ENCODE measurements at places on chromosomes 7 and 10.

- no peak for DNase-seq
These were observed 130.5 kb downstream of the GRK5 start for GRCh38 chr10:119337796-119338432.

DNA sequence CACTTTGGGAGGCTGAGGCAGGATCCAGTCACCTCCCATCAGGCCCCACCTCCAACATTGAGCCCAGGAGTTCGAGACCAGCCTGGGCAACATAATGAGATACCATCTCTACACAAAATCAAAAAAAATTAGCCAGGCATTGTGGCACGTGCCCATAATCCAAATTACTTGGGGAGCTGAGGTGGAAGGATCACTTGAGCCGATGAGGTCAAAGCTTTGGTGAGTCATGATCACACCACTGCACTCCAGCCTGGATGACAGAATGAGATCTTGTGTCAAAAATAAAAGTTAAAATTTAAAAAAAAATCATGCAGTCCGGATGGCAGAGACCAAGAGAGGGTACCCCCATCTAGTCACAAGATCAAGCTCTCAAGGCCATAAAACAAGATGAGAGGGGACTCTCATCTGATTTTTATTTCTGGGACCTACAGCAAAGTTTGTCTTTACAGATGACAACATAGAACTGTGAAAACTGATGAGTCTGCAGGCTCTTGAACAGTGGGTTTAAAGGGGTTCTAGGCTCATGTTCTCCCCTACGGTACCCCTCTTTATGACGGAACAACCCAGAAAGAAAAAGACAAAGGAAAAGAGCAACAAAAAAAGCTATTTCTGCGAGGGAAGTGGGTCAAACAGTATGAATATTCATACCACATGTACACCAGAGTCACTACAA is 28.9 kb upstream of the CREB3L2 start:
- no peak for DNase-seq

GRCh38 chr10:77700086-77700485 is 62.5 kb upstream of the KCNMA1 start:
- no peak for DNase-seq

GRCh38 chr10:36171953-36172940 is 530.2 kb upstream of the FZD8 start:
- DNase-seq = no peak

DNA sequence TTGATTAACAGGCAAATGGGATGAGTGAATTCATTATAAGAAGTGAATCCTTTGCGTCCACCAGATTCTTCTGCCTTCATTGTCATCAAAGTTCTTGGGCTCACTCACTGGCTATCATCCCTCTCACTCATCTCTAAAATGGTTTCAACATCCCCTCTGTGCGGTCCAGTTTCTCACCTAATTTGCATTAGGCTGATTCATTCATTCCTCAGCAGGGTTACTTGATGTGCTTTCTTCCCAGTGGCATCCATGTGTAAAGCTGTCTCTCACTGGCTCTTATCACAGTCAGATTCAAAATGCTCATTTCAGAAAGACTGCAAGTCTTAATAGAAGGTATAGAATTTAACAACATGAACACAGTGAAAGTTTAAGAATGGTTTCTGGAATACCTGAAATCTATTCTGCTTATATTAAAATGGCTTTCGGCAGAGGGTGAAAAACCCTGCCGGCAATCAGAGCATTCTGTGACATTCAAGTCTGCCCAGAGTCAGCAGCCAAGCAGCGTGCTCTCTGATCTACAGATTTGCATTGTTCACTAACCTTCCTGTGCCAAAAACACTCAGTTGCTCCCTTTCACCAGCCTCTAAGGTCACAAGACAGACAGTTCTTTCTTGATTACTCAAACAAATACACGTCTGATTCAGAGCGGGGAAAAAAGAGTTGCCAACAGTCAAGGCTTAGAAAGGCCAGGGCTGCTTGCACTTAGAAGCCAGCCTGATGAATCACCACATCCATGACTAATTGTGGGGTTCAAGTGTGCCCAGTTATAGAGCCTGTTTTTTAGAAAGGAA is 106.7 kb downstream of the TES start:
- DNase-seq = peak; percentile 10

DNA sequence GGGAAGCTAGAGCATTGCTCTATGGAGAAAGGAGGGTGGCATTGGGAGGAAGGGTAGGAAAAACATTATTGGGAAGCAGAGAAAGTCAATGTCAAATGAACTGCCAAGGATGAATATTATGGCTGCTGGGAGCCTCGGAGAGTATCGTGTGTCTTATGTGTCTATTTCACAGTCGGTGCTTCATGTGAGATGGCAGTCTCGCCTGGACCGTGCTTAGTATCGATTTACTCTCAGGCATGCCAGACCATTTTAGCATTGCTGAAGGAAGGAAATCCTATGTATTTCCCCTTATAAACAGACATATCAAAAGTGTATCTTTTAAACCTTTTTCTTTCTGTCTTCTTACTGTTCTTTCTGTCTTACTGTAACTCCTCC is 612.6 kb downstream of the AUTS2 start:
- DNase-seq = no peak

DNA sequence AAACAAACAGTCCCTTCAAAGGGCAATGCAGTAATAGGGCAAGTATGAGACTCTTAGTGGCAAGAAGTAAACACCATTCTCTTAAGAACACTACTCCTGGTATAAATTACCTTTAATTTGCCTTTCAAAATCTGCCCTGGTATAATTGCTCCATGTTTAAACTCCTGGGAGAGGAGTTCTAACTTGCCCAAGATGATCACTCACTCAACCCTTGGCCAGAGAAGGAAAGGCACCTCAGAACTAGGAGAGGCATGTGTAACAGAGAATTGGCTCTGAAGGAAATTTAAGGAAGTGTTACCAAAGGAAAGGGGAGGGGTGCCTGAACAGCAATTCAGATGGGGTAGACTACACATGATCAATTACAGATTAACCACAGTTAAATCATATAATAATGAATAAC is 1173.6 kb upstream of the SORCS1 start:
- DNase-seq = no peak

DNA sequence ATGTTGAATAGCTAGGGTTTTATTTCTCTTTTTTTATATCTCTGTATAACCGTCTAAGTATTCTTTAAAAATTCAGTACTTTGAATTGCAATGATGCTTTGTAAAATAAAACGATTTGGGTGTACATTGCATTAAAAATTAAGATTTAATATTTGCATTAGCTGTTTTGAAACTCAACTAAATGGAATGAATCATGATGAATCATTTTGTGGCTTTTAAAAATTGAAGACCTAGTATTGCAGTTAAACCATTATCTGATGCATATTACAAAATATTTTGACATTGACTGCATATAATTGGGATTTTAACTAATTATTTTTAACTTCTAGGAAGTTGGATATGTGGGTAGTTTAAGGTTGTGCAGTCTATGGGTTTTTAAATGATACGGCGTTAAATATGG is 314.0 kb downstream of the CDK14 start:
- no peak for DNase-seq

Data from activated CD4-positive, alpha-beta T cell treated with anti-CD3 and anti-CD28 coated beads, Interleukin-2, amount 10 ng/mL, durations not matched to agents 7 days and 5 days (primary cell).